ENCODE measurements at places on chromosomes 1 and 21.

DNA sequence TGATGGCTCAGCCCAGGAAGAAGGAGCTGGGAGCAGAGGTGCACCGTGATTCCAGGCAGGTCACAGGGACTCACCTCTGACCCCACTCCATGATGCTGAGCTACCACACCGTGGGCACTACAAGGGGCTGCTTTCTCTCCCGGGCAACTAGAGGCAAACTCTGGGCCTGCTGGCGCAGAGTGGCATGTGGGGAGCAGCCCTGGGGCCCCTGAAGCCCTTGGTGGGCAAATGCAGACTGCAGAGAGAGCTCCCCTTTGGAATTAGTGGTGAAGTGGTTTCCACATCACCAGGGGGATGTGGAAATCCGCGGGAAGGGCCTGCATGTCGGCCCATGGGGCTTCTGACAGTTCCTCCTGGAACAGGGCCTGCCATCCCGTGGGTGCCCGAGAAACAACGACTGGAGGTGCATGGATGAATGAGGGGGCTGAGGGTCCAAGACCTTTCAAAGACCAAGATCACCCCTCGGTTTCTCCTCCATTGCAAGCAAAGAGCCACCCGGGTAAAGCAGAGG lies 11.8 kb upstream of the MMEL1 start:
- DNase-seq = no peak

DNA sequence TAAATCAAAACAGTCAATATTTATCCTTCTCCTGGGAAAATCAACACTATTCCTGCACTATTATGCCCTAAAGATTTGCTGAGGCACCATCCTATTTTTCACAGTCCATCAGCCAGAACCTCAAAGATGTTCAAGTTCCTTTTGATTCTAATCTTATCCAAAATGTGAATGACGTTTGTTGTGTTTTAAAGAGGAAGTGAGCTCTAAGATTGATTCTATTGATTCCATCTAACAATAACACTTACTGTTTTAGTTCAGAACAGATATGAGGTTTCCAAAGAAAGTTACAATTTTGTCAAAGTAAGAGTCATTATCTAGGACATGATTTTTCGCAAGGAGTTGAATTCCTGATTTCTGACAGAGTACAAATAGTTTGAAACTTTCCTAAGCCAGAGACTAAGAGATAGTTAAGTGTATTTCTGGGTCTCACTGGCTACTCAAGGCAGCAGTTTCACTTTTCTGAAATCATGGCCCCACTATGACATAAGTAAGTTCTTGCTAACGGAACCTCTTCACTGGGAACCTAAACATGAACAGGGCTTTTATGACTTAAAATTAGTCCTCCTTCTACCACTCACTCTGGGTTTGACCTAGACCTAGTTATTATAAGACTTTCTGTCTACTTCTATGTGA lies 84.7 kb downstream of the LHX9 start:
- DNase-seq = no peak

DNA sequence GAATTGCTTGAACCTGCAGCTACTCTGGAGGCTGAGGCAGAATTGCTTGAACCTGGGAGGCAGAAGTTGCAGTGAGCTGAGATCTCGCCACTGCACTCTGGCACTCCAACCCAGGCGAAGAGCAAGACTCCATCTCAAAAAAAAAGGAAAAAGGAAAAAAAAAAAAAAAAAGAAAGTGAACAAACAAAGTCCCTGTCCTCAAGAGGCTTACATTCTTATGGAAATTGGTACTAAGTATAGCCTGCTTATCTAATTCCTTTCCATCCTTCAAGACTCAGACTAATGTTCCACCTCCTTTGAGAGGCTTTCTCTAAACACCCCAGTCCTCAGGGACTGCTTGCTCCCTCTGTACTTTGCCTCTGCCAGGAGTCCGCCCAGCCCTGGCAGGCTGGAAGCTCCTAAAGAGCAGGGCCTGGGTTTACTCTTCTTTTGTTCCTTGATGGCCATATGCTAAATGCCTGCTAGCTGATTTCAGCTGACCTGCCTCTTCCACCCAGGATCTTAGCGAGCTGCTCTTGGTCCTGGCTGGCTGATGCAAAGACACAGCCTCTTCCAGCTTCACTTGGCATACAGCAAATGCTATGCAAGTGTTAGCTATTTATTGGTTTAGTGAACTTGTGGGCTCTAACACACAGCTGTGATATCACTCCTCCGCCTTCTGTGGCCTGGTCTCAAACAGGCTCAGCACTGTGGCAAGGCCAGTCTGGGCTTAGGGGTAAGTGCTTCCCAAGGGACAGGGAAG lies 9.8 kb downstream of the SLC9A1 start:
- DNase-seq = no peak

- DNase-seq = no peak
Observed at GRCh38 chr1:107532318-107532717, 391.5 kb downstream of the NTNG1 start.

- DNase-seq = no peak
Observed at GRCh38 chr1:160496334-160496733, 26.7 kb downstream of the SLAMF6 start.

Measured in activated T-cell treated with anti-CD3 and anti-CD28 coated beads for 1 hour (primary cell).